ENCODE measurements at places on chromosomes 13 and 19. TPM values are rescaled to one million over a fixed set of nuclear protein-coding genes. Genes with fewer than 3 reads are reported as not detected.

GRCh38 chr13:92896842-92897241 is 329.8 kb upstream of the GPC6 start:
- no peak for DNase-seq

- DNase-seq, result no peak
Measured at GRCh38 chr19:3110126-3110825, 16.1 kb downstream of the GNA11 start.

DNA sequence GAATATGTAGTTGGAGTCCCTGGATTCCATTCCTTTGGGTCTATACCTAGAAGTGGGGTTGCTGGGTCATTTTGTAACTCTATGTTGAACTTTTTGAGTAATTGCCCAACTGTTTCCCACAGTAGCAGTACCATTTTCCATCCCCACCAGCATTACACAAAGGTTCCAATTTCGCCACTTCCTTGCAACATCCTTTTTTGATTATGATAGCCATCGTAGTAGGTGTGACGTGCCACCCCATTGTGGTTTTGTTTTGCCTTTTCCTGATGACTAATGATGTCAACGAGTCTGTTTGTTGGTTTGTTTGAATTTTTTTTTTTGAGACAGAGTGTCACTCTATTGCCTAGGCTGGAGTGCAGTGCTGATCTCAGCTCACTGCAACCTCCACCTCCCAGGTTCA is 3.3 kb upstream of the PEX11G start:
- no peak for DNase-seq

DNA sequence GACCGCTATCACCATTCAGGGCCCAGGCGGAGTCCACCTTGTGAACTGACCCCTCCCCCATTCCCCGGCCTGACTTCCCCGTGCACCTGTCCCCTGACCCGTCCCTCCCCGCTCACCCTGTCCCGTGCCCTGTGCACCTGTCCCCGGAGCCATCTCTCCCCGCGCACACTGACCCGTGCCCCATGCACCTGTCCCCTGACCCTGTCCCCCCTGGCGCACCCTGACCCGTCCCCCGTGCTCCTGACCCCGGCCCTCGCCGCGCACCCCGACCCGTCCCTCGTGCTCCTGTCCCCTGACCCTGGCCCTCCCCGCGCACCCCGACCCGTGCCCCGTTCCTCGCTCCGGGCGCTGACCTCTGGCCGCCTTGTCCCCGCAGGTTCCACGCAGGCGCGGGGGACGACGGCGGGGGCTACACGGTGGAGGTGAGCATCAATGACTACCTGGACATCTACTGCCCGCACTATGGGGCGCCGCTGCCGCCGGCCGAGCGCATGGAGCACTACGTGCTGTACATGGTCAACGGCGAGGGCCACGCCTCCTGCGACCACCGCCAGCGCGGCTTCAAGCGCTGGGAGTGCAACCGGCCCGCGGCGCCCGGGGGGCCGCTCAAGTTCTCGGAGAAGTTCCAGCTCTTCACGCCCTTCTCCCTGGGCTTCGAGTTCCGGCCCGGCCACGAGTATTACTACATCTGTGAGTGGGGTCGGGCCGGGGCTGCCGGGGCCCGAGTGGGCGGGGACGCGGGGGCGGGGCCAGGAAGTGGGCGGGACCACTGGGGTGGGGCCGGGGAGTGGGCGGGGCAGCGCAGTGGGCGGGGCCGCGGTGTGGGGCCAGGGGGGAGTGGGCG is 9.7 kb downstream of the EFNA2 start:
- DNase-seq, result no peak

The ZNF221 gene
- total RNA-seq, result 2.2 TPM

Data from omental fat pad (tissue), 4 donors.